Lower lobe of right lung (tissue), 2 donors: ENCODE measurements at places on chromosomes 4 and X.

- DNase-seq: no peak
These were observed 120.1 kb downstream of the SYNPO2 start for GRCh38 chr4:119008761-119009160.

GRCh38 chrX:23727206-23727605 lies 15.9 kb downstream of the ACOT9 start:
- no peak for DNase-seq

DNA sequence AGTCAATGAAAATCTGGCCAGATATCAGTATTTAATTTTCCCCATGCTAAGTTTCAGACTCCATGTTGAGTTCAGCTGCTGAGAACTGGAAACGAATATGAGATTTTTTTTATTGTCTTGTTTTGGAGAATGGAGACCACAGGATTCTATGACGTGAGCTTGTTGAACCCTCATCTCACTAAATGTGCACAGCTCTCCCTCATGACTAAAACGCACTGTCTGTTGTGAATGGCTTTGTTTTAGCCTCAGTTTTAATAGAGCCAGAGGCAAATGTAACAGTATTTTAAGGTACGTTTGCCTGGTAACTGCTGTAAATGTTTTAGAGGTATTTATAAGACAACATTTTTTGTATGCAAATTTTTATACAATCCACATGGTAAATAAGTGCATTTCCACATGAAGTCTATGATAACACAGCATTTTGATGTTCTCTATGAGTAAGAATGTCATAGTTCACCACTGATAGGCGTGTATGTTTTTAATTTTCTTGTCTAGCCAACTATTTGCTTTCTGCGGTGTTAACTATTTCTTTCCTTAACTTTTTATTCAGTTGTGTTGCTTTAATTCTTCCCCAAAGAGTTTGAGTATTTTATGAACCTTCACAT lies 1159.3 kb upstream of the TENM3 start:
- no peak for DNase-seq

GRCh38 chr4:82038936-82039335 lies 334.9 kb downstream of the HNRNPD start:
- DNase-seq: no peak

DNA sequence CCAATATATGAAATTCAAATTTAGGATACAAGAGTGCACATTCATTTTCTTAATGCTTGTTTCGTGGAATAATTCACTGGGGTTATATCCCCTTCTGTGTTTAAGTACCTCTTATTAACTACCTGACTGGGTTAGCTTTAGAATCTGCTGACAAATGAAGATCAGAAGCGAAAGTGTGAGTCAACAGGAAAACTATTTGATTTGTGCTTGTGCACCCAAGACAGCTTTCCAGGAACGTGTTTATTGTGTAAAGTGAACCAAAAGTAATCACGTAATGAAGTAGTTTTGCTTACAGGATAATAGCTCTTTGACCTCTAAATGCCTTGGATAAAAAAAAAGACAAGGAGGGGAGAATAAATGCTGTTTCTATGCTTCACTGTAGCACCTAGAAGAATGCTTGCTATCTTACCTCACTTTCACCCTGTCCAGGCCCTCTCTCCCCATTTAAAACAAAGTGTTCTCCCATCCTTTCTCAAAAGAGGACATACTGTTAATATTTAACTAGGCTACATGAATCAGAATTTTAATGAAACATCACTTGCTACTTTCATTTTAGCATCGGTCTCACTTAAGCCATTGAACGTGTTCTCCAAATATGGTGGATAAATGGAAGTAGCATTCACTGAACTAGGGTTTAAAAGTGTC lies 141.9 kb downstream of the THOC2 start:
- DNase-seq: no peak

GRCh38 chr4:183304067-183304466 lies 16.0 kb downstream of the CLDN22 start:
- no peak for DNase-seq

DNA sequence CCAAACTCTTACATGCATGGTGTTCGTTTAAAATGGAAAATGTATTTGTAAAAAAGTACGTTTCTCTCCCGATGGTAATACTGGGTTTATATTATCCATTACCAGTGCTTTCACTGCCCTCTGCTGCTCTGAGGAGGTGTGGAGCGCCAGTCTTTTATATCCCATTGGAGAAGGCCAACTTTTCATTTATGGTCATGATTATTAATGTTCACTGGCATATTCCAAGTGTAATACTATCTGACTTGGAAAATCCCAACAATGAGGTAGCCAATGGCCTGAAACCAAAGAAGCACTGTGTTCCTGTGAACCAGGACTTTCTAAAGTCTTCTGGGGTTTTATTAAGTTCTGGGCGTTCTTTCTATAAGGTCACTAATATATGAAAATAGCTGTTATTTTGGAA lies 80.7 kb downstream of the SYNPO2 start:
- no peak for DNase-seq

- DNase-seq: no peak
These were observed 50.9 kb downstream of the CORIN start for GRCh38 chr4:47786958-47787370.

- DNase-seq: no peak
These were observed 19.0 kb upstream of the AP1S2 start for GRCh38 chrX:15873566-15873965.

- peak; percentile 46 for DNase-seq
These were observed 113.8 kb downstream of the ADRA2C start for GRCh38 chr4:3879681-3880614.

- peak; percentile 37 for DNase-seq
These were observed 10.7 kb downstream of the PDE6B start for GRCh38 chr4:635851-636627.

- DNase-seq: no peak
These were observed 292.7 kb downstream of the SPOCK3 start for GRCh38 chr4:166941629-166942028.
